ENCODE measurements at places on chromosomes 16 and 17.
A peak's percentile ranks its signal among the peaks of the same experiment; 100 is the strongest.

DNA sequence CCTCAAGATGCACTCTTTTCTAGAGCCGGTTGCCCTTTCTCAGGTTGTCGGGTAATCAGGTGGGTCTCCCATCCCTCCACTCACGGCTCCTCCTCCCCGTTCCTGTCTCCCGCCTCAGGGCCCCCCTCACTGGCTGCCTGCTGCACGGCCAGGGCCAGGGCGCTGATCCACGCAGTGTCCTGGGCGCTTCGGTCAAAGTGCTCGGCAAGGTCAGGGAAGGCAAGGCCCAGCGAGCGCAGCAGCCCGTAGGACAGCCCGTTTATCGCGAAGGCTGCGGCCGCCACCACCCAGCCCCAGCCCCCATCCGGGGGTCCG is 753 bp downstream of the SLC16A11 start:
- DNase-seq: no peak

- DNase-seq: no peak
These were observed 48.4 kb downstream of the NOG start for GRCh38 chr17:56641894-56642293.

- DNase-seq: no peak
These were observed 138.5 kb downstream of the PITPNC1 start for GRCh38 chr17:67515490-67516083.

- no peak for DNase-seq
These were observed 103.7 kb downstream of the RAP1GAP2 start for GRCh38 chr17:2899906-2900305.

GRCh38 chr16:75821117-75821516 is 94.8 kb upstream of the CPHXL start:
- no peak for DNase-seq

DNA sequence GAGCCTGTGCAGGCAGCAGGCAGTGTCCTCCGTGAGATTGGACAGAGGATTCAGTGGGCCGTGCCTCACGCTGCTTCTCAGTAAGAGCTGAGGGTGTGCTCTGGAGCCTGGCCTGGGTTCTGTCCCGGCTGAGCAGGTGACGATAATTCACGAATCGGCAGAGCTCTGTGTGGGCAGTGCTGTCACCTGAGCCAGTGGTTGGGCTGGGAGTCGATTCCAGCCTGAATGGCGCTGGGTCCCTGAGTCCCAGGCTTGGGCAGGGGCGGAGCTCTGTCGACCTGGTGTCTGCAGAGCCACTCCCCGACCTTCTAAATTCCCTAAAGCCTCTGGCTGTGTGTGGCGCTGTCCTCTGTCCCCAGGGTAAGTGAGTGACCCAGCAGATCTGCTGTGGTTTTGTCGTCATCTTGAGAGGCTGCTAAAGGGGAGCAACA is 8.4 kb downstream of the ACSF3 start:
- no peak for DNase-seq

DNA sequence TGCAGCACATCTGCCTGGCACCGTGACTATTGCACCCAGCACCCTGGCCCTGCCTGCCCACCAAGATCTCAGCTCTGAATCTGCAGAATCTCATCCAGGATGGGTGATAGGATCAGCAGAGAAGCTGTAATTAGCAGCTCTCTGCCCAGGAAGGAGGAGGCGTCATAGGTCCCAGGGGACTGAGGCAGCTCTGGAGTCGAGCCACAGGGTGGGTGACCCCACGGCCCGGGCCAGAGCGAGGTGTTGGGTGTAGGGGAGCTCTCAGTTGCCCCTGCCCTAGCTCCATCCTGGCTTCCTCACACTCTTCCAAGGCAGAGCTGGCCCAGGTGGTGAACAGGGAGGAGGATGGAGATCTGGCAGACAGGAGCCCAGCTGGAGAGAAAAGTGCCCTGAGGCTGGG is 18.2 kb upstream of the FAM83G start:
- no peak for DNase-seq

DNA sequence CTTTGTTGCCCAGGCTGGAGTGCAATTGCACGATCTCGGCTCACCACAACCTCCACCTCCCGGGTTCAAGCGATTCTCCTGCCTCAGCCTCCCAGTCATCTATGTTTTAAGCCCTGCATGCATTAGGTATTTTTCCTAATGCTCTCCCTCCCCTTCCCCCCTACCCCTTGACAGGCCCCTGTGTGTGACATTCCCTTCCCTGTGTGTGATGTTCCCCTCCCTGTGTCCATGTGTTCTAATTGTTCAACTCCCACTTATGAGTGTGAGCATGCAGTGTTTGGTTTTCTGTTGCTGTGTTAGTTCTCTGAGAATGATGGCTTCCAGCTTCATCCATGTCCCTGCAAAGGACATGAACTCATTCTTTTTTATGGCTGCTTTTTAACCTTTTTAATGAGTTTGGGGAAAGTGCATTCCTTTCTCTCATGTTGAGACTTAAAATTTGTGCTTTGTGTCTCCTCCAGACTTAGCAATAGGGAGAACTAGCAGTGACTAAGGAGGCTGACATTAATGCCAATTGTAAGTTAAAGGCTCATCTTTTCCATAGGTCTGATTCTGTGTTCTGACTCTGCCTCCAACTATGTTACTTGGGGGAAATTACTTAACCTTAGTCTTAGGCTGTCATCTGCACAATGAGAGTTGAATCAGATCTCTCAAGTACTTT is 17.7 kb upstream of the PHAF1 start:
- DNase-seq: no peak

GRCh38 chr16:68969338-68969737 is 126.0 kb downstream of the TANGO6 start:
- no peak for DNase-seq

GRCh38 chr16:17128791-17129190 is 342.0 kb downstream of the XYLT1 start:
- no peak for DNase-seq

DNA sequence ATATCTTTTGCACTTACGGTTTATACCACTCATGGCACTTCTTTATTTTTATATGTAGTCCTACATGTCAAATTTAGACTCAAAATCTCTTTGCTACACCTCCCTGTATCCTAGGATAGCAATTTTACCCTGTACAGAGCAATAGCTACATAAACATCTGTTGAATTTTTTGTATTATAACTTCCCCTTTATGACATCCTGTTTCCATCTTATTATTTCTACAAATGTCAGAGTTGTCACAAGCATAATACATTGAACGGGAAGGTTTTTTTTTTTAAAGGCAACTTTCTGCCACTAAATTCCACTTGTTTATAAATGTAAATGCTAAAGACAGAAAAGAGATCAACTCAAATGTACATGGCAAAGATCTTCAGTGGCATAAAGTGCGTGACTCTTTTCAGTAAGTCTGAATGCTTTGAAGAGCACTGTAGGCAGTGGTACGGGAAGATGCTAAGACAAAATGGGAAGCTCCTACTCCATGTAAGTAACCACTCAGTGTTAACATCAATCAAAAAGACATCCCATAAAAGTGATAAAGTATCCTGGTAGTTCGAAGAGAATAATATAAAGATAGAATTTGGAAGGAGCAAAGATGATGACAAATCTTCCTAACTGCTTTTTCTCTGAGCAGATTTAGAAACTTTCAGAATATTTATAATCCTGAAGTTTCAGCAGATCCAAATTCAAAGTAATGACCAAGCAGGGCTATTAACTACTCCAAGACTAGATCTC is 26.8 kb downstream of the GNA13 start:
- DNase-seq: no peak

GRCh38 chr16:57386381-57386951 is 14.2 kb downstream of the CX3CL1 start:
- no peak for DNase-seq

GRCh38 chr17:43774304-43775250 is 4.2 kb downstream of the DUSP3 start:
- DNase-seq: no peak

- no peak for DNase-seq
These were observed 51.8 kb upstream of the GPRC5B start for GRCh38 chr16:19936441-19936840.

GRCh38 chr17:6943406-6943805 is 52.4 kb upstream of the ALOX12 start:
- DNase-seq: no peak

DNA sequence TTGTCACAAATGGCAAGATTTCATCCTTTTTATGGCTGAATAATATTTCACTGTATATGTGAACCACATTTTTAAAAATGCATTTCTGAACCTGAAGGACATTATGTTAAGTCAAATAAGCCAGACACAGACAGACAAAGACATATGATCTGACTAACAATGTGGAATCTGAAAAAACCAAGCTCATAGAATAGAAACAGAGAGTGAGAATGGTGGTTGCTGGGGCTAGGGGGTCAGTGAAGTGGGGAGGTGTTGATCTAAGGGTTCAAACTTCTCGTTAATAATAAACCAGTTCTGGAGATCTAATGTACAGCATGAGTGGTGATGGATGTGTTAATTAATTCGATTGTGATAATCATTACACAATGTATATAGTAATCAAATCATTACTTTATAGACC is 475.1 kb downstream of the WWOX start:
- no peak for DNase-seq

GRCh38 chr17:6670999-6671398 is 19.4 kb downstream of the C17orf100 start:
- DNase-seq: no peak

- no peak for DNase-seq
These were observed 122.2 kb downstream of the MRM1 start for GRCh38 chr17:36723459-36724025.

DNA sequence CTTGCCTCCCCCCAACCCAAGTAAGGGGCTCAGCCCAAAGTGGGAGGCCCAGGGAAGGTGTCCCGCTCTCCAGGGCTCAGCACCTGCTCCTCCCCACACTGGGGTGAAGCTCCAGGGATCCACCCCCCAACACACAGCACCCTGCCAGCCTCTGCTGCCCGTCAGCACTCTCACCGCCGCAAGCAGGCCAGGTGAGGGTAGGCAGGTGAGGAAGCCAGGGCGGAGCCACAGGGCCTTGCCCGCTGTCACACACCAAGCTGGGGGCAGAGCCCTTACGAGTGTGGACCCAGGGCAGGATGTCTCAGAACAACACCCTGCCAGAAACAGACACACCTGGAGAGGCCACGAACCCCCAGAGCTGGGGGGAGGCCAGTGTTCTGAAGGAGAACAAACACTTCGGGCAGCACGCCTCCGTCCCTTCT is 19.5 kb downstream of the PLLP start:
- no peak for DNase-seq

DNA sequence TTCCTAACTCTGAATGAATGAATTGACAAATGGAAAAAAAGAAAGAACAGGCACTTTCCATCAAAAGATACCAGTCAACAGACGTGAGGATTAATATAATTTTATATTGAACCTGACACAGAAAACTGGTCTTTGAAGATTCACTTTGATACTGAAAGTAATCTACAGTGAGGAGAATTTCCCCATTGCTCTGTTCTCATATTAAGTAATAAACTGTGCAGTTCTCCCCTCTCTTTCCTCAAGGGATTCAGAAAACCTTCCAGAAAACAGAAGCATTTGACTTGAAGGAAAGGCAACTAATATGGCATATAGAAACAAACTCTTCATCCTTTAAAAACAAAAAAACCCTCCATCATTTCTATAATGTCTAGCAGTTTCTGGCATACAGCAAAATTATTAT is 2.2 kb downstream of the TEX2 start:
- DNase-seq: no peak

GRCh38 chr16:47507701-47508100 is 46.6 kb downstream of the PHKB start:
- DNase-seq: no peak

GRCh38 chr16:84194470-84195200 is 3.7 kb downstream of the ADAD2 start:
- DNase-seq: peak; percentile 10

DNA sequence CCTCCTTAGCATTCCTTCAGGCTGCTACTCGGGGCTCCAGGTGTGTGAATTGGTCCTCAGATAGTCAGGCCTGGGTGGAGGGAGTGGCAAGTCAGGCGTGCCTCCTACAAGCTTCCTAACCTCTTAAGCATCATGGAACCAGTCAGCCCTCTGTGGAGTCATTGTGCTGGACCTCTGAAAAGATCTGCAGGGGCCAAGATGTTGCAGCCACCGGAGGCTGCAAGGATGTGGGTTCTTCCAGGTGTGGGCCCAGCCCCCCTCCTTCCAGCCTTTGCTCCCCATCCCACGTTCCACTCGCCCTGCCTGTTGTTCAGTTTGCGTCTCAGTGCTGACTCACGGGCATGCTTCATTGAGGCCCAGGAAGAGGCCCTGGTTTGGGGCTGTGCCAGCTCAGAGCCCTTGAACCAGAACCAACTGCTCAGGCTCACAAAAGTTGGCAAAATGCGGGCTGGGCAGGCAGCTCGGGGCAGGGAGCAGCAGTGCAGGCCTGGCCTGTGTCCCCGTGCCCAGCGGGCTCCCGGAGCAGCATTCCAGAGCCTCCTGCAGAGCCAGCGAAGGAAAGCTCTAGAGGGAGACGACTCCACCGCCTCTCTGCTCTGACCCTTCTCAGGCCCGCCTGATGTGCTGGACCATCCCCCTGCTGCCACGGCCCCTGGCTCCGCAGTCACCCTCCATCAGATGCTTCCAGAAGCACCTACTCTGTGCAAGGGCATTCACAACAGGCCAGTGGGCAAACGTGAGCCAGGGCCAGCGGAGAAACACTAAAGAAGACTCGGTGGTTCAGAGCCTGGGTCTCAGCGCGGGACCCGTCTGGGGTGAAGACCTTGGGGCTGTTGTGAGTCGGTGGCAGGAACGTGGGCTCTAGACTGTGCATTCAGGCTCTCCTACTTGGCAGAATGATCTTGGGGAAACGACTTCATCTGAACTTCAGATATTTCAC is 7.5 kb downstream of the LDHD start:
- DNase-seq: peak; percentile 59

DNA sequence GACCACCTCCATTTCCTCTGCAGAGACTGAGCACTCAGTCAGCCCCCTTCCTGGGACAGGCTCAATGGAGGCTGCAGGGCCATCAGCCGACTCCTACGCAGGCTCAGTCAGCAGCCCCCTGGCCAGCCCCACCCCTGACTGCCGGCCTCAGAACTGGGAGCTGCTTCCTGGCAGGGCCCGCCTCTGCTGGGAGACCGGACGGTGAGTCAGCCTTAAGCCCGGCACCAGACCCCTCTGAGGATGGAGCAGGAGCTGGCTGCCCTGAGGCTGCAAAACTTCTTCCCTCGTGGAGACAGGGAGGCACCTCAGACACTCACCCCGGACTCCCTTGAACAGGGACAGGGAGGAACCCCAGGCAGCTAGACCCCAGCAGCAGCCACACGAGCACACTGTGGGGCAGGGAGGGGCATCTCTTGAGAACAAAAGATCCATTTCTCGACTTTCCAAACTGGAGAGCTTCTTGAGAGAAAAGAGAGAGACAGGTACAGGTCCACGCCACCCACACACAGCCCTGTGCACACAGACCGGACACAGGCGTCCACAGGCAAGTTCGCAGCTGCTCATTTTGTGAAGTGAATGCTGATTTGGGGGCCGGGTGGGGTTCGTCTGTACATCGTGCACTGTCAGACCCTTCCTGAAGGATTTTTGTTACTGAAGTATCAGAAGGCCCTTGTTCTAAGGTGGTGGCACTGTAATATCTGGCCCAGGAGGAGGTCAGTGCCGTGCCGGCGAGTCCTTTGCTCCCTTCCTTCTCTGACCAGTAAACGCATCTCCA is 1.3 kb upstream of the TUBB3 start:
- no peak for DNase-seq

DNA sequence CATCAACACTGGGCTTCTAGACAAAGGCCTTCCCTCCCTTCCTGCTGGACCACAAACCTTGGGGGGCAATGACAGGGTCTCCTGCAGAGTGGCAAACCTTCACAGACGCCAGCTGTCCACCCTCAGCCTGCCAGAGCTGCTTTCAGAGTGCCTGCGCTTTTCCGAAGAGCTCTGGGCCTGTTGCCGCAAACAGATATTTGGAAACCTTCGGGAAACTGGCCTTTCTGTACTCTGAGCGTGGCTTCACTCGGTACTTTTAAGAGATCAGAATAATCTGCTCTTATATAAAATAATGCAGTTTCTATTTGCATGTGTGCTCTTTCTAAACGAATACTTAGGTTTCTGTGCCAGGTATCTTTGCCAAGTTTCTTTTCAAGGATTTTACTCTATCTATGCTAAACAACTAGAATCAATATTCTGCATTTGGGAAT is 152.1 kb upstream of the CHMP6 start:
- no peak for DNase-seq

Measured in activated T-helper 1 cell treated with Interleukin-2 at 50 U/mL for 16 hours (primary cell).